ENCODE measurements at places on chromosomes 11 and 22.

- DNase-seq, result no peak
These were observed 48.7 kb downstream of the IGF2 start for GRCh38 chr11:2090172-2091111.

DNA sequence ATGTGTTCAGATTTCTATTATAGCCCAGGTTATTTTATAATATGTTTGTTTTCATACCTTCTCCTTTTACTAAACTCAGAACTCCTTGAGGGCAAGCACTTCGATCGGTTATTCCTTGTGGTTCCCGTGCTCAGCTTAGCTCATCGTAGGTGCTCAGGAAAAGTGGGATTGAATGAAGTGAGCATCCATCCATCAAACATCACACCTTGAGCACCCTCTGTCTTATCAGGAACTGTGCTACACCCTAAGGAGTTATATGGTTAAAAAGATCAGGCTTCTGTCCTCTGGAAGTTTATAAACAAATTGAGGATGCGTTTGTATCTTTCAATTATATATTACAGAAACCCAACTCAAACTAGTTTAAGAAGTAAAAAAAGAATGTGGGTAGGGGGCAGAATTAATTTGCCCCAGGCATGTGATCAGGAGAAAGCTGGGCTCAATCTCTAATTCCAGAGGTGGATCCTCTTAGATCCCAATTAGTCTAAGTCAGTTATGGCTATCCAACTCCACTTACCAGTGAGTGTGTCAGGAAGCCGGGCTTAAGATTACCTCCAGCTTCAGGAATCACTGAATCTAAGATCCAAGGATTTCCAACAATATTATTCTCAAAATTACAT lies 59.9 kb upstream of the RRAS2 start:
- peak; percentile 39 for DNase-seq

DNA sequence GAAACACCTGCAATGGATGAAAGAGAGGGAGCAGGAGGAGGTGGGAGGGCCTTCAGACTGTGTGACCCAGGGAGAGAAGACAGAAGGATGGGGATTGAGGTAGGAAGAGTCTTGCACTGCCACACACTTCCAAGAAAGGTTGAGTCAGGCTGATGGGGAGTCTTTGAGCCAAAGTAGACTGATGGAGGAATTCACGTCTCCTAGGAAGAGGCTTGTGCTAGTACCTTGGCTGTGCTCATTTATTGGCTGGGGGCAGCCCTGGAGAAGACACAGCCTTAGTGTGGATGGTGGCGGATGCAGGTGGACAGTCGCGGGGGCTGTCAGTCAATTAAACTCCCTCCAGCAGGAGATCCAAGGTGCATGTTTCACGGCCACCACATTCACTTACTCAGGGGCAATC lies 16.2 kb upstream of the ACCSL start:
- DNase-seq, result no peak

GRCh38 chr22:33706100-33706499 lies 214.2 kb downstream of the LARGE1 start:
- no peak for DNase-seq

DNA sequence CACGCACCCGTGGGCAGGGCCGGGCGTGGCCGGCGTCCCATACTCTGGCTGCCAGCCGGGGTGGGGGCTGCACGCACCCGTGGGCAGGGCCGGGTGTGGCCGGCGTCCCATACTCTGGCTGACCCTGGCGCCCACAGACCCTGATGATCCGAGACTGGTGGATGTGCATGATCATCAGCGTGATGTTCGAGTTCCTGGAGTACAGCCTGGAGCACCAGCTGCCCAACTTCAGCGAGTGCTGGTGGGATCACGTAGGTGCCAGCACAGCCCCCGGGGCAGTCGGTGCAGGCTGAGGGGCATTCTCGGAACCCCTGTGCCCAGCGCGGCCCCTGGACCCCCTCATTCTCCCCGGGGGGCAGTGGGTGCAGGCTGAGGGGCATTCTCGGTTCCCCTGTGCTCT lies 19.0 kb downstream of the RNH1 start:
- no peak for DNase-seq

DNA sequence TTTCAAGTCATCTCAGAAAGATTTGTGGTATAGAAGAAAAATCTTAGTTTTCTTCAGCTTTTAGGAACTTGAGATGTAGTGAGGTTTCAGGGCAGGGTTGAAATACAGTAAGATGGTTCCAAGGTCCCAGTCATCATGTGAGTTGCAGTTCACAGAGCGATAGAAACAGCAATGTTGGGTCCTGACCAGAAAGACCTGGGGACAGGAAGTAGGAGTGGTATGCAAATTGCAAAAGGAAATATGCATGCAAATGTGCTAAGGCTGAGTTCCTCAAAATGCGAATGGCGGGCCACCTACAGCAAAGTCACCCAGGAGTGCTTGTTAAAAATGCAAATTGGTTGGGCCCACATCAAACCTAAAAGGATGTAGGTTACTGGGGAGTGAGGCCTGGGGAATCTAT lies 1032.7 kb upstream of the TENM4 start:
- no peak for DNase-seq

DNA sequence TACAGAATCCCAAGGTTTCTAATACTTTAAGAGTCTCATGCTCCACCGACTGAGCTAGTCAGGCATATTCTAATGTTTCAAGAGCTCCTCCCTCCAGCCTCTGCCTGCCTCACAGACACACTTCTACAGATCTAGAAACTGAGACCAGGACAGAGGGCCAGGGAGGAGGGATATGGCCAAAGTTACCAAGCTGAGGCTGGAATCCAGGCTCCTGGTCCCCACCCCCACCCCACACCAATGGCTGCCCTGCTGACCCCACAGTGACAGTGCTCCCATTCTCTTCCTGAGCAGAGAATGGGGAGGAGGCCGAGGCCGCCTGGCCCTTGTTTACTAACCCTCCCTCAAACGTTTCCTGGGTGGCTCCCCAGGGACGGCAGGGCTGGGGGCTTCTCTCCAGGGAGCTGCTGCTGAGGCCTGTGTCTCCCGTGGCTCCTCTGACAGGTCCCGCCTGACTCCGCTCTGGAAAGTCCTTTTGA lies 2.2 kb downstream of the PLEKHB1 start:
- no peak for DNase-seq

- no peak for DNase-seq
These were observed 788 bp upstream of the RASL10A start for GRCh38 chr22:29316141-29316828.

GRCh38 chr11:36306888-36307287 lies 10.8 kb downstream of the PRR5L start:
- DNase-seq, result peak; percentile 59

- no peak for DNase-seq
These were observed 18.9 kb downstream of the GDPD5 start for GRCh38 chr11:75506827-75507226.

DNA sequence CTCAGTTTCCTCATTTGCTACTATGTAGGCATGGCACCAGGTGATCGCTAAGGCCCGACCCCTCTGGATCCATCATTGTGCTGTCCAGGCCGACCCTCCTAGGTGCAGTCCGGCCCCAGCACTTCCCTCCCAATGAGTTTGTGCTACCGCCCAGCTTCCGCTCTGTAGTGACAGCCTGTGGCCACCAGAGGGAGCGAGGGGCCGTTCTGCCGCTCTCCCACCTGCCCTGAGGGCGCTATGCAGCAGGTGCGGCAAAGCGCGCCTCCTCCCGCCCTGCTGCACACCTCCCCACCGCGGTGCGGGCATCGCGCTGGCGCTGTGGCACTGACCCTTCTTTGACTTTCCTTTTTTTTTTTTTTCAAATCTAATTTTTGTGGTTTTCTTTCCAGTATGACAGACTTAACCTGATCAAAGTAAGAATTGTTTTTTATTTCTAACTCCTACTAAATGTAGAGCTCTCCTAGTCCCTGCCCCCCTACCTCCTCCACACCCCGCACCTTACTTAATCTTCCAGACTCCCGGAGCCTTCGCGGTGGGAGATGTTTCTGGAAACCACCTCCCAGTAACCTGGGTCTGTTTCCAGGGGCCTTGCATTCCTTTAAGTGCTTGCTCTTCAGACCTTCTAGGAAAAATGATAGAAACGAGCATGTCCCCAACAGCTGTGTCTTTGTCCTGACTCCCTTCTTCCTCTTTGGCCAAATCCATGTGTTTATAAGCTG lies 73.7 kb downstream of the SCN3B start:
- DNase-seq, result peak; percentile 81

All from OCI-M1 (cell line).